ENCODE measurements at places on chromosomes 4 and X.

DNA sequence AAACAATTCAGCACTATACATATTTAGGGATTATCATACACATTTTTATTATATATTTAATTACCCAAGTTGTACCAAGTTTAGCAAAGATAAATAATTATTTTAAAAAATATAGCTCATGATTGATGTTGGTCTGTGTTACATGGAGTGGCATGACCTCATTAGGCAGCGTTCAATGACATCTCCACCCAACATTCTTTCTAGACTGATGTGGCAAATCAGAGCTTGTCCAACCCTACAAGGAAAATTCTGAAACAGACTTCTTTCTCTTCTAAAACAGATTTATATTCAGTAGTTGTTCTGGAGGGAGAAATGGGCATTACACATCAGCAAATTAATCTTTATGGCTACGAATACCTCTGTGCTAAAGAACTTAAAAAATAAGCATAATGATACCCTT lies 189.7 kb downstream of the PDGFC start:
- DNase-seq, result no peak

- DNase-seq, result no peak
These were observed 805.3 kb upstream of the EPHA5 start for GRCh38 chr4:66475596-66475995.

DNA sequence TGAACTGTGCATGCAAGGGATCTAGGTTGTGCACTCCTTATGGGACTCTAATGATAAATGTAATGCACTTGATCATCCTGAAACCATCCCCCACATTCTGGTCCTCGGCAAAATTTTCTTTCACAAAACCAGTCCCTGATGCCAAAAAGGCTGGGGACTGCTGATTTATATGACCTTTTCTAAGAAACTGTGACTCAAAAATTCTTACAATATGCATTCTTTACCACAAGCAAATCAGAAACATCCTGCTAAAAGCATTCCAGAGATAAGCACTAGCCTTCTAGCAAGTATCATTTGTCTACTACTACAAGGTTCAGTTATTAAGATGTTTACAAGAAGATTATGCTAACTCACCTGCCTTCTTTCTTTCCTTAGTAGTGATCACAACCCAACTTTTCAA lies 166.5 kb upstream of the PCDH7 start:
- DNase-seq, result no peak

DNA sequence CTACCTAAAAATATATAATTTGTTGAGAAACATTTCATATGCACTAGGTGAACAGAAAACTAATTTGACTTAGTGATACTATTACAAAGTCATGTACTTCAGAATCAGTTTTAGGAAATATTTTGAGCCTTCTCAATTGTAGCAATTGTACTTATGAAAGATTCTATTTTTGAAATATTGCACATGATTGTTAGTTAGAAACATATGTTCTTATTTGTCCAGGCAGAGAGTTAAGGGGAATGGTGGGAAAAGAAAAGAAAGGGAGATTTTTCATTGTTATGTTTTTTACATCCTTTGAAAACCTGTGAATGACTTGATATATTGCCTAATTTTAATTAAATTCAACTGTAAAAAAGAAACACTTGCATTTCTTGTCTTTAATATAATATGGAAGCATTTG lies 66.0 kb downstream of the GLRB start:
- DNase-seq, result no peak

GRCh38 chr4:138334346-138335016 lies 92.3 kb upstream of the SLC7A11 start:
- DNase-seq, result no peak

DNA sequence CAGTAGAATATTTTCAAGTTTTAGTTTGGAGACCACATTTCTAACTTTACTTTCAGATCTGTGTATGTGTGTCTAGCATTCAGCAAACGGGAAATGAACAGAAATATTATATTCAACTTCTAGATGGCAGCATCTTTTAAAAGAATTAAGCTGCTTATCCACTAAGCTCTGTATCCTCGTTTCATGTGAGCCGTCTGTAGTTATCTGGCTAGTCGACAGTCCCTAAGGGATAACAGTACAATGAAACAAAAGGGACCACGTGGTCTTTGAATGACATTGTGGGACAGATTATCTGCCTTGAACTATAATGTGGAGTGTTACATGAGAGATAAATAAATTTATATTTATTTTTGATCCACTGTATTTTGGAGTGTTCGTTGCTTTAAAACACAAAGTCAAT lies 35.8 kb upstream of the PRSS12 start:
- no peak for DNase-seq

GRCh38 chr4:165784672-165785071 lies 88.4 kb upstream of the TLL1 start:
- no peak for DNase-seq

DNA sequence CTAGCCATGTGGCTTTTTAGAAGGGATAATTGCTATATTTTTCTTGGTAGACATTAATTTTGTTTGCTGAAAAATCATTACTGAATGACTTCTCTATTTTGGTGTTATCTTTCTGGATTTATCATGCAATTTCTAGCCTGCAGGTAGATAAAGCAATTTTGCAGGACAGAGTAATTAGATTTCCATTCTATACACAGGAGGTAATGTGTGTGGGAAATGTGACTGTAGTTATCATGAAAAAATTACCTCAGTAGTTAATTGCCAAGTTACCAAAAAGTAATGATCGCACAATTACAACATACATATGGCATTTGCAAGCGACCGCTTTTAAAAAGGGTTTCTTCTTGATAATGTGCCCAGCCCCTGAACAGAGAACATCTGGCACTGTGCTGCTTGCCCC lies 66.1 kb downstream of the KIT start:
- DNase-seq, result no peak

Data from CD4-positive, alpha-beta T cell treated with Interleukin-15 for 4 hours (primary cell).